SK-N-MC (cell line): ENCODE measurements at places on chromosomes 3 and 15.

DNA sequence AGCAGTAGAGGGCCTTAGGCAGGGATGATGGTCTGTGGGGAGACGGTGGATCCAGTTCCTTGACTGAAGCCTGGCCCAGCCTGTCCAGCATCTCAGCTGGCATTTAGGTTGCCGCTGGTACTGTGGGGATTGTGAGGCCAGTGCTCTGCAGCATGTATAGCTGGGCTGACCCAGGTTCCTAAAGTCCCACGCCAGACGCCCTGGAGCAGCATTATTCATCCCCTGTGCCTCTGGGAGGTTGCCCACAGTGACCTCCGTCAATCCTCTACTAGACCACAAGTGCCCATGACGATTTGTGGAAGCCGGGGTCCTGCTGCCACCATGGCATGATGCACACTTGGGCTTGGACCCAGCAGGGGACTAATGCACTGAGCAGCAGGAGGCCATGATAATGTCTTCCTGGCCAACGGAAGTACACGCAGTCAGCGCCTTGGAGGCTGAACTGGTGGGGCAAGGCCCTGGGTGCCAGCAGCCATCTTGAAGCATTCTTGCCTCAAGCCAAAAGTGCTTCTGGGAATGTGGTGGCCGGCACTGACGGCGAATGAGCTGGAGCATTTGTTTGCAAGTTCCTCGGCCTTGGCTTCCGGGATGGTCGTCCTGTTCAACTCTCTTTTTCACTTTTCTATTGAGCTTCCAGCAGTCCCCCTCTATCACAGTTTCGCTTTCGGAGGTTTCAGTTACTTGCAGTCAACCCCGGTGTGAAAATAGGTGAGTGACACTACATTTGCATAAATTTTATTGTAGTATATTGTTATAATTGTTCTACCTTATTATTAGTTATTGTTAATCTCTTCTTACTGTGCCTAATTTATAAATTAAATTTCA is 949.4 kb downstream of the ROBO1 start:
- no peak for DNase-seq

DNA sequence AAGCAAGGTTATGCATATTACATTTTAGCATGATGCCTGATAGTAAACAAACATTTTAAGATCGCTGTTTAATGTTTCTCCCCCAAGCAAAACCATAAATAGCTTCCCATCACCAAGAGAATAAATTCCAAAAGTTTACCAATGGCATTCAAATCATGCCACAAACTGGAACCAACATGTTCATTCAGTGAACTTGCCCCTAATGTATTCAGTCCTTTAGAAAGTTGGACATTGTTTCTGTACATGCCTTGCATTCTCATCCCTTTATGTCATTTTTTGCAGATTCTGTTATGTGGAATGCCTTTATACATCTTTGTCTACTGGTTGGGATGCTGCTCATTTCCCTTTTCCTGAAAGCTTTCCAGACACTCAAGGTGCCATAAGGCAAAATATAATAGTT is 105.5 kb downstream of the PYDC2 start:
- DNase-seq, result no peak

- no peak for DNase-seq
Observed at GRCh38 chr3:38835939-38836338, 19.9 kb upstream of the SCN10A start.

GRCh38 chr3:165635791-165636683 is 201.2 kb downstream of the BCHE start:
- no peak for DNase-seq

DNA sequence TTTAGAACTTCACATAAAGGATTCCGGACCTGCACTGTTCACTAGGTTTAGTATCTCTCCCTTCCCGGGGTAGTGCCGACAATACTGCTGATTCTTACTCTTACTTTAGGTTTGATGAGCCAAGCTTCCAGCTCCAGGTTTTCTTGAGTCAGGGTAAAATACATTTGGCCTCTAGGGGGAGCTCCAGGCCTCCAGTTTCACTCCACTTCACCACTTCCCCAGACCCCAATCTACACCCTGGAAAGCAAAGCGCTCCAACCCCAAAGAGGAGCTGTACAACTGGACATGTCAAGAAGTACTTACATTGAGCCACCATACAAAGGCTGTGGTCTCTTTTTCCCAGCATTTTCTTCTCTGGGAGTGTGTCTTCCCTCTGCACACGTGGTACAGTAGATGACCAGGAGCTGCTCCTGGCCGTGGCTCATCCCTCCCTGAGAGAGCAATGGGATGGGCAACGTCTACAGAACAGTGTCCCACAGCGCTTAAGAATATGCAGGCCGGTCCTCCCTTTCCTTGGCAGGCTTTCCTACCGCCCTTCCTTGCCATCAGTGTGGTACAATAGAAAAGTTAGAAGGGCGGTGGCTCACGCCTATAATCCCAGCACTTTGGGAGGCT is 93.9 kb upstream of the CCDC80 start:
- peak; percentile 66 for DNase-seq

- DNase-seq, result no peak
Observed at GRCh38 chr15:83734487-83734886, 80.6 kb downstream of the ADAMTSL3 start.

- no peak for DNase-seq
Observed at GRCh38 chr15:61049934-61050333, 179.2 kb downstream of the RORA start.

DNA sequence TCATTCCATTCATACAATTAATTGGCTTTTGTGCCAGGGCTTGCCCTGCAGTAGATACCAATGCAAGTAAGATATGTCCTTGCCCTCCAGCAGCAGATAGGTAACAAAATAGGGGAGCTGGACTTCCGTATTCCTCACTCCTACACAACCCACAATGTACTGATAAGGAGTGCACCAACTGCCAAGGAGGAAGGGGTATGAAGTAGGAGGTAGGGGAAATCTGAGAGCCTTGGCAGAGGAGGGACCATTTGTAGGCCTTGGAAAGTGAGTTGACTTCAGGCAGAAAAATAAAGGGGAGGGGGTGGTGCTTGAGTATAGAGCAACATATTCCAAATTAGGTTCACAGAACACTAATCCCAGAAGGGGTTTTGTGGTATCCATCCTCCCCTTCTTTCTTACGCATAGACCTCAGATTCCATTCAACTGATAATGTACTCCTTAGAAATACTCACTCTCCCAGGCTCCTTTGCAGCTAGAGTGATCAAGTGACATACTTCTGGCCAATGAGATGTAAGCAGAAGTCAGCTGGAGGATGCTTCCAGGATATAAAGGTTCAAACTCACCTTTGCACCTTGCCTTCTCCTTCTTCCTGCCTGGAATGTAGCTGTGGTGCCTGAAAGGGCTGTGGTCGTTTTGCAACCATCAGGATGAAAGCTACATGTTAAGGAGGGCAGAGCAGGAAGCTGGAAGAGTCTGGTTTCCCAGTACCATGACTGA is 127.1 kb upstream of the SMAD3 start:
- DNase-seq, result no peak

- DNase-seq, result no peak
Observed at GRCh38 chr3:171260466-171260865, 199.7 kb downstream of the TNIK start.

DNA sequence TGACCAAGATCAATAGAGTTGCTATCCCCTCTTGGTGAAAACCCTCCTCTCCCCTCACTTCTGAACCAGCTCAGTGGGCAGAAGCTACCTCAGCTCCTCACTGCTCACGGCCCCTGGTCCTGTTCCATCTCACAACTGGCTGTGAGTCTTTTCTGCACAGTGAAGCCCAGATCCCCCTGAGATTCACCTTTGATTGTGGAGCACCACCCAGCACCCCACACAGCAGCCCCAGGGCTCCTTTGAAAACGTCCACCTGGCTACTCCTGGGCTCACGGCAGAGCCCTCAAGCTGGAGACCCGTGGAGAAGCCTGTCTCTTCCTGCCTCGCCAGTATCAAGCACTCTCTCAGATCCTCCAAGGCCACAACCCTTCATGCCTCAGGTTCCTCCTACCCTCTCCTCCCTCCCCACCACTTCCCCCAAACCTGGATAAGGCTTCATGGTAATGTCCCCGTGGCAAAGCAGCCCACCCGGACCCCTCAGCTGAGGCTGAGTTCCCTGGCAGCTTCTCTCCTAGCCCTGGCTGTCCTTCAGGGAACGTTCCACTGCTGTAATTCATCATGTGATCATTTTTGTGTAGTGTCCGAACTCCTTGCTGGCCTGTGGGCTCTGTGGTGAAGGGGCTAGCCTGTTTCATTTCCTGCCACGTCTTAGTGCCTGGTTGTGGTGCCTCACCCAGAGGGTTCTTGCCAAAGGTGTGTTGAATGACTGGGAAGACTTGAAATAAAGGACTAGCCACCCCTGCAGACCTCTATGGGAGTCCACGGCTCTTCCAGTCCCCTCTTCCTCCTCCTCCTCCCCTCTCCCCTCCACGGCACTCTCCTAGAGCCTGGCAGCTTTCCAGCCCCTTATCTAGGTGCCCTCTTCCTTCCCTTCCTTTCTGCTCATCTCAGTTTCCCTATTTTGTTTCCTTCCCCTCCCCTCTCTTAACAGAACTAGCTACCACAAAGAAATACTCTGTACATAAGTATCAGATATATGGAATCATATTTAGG is 44.5 kb downstream of the KY start:
- DNase-seq, result no peak

DNA sequence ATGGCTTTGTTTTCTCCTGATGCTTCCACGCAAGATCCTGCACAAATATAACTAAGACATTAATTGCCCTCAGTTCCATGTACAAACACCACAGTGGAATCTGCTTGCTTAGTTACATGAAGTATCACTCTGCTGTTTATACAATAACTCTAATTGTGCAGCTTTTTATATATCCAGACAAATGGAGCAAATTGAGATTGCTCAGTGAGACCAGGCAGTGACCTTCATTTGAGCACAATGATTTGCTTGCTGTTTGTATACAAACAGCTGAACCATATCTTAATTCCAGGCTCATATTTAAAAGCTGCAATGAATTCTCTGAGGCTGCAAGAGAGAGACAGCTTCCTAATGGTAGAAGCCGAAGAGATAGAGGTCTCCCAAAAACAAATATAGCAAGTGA is 243.7 kb downstream of the CADPS start:
- no peak for DNase-seq

DNA sequence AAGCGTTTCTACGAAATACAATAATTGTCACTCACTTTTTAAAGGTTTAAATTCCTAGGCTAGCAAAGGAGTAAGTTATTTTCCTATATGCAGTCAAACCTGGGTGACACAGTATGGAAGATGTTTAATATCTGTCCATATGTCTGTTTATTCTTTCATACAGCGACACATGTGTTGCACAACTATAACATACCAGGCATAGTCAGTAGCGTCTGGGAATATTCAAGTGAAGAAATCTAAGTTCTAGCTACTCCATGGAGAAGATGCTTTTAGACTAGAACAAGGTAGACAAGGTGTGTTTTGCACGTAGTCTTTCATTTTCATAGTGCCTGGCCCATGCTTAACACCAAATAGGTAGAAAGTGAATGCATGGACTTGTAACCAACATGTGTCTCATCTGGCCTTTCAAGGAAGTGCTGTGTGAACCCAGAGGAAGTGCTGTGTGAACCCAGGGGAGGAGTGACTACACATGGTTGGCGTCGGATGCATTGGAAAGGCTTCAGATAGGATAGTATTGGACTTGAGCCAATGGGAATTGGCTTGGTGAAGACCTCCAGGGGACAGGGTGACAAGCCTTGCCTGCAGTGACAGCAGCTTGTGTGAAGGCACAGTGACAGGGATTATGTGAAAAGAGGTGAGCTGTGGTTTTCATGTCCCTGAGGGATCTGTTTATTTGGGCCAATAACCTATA is 267.0 kb downstream of the PTPRG start:
- no peak for DNase-seq

DNA sequence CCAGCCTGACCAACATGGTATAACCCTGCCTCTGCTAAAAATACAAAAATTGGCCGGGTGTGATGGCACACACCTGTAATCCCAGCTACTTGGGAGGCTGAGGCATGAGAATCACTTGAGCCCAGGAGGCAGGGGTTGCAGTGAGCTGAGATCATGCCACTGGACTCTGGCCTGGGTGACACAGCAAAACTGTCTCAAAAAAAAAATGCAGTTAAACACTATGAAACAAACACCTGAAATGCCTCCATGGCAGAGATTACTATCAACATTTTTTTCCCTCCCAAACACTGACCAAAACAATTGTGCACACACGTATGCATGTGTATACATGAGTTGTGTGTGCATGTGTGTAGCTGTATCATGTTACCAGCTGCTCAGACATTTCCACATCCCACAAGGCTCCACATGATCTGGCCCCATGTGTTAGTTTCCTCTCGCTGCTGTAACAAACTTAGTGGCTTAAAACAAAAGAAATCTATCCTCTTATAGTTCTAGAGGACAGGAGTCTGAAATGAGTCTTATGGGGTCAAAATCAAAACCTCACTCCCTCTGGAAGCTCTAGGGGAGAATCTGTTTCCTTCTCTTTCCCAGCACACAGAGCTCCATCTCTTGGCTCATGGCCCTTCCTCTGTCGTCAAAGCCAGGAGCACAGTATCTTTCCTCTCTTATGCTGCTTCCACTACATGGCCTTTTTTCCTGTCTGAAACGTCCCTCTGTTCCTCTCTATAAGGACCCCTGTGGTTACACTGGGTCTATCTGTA is 34.5 kb downstream of the SLC41A3 start:
- no peak for DNase-seq

GRCh38 chr3:106058475-106058874 is 189.7 kb upstream of the CBLB start:
- no peak for DNase-seq

DNA sequence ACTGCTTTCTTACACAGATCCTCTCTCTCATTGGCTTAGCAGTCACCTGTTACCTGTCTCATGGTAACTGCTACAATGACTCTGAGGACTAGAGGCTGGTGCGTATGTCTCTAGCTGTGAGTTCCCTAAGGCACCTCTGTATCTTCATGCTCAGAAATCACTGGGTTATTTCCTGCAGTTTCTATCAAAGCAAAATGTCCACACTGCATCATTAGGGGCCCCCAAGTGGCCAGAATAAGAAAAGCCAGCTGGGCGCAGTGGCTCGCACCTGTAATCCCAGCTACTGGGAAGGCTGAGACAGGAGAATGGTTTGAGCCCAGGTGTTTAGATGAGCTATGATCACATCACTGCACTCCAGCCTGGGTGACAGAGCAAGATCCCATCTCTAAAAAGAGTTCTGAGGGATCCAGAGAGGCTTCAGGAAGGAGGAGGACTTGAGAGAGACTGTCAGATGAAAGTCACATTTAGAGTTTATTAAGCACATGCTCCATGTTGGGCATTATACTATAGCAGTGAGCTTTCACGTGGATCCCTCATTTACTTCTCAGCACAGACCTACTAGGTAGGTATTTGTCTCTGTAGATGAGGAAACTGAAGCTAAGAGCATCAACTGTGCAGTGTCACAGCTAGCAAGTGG is 2.3 kb upstream of the VPS18 start:
- no peak for DNase-seq

GRCh38 chr15:77607111-77607893 is 25.4 kb downstream of the LINGO1 start:
- DNase-seq, result no peak

- no peak for DNase-seq
Observed at GRCh38 chr3:72289692-72290071, 504.7 kb upstream of the PROK2 start.

GRCh38 chr3:197541756-197542539 is 13.8 kb downstream of the BDH1 start:
- DNase-seq, result no peak

GRCh38 chr15:75347222-75348033 is 589 bp downstream of the NEIL1 start:
- DNase-seq, result no peak
